ENCODE measurements at places on chromosomes 12 and 14. TPM values are rescaled to one million over a fixed set of nuclear protein-coding genes. Genes with fewer than 3 reads are reported as not detected.

Gene BCL11B
- not detected for total RNA-seq

Gene HOTAIR
- total RNA-seq, result 1.8 TPM

Gene PGF
- 30.1 TPM for total RNA-seq

Gene RDH5
- total RNA-seq, result 60.9 TPM

Gene CMAS
- 20.1 TPM for total RNA-seq

Gene GALNT16
- 7.0 TPM for total RNA-seq

Gene TSPAN19
- not detected for total RNA-seq

Gene CATSPERB
- not detected for total RNA-seq

Gene PNN
- total RNA-seq, result 19.7 TPM

Gene MNAT1
- total RNA-seq, result 65.2 TPM

Gene TMEM132D
- under 0.01 TPM for total RNA-seq

Gene TGFB3
- 39.5 TPM for total RNA-seq

Gene EPYC
- 0.76 TPM for total RNA-seq

Gene GZMB
- not detected for total RNA-seq

Gene TMTC2
- total RNA-seq, result 14.4 TPM

Gene ADAM21
- total RNA-seq, result 0.32 TPM

Gene BRI3BP
- 5.1 TPM for total RNA-seq

Gene ANP32D
- total RNA-seq, result not detected

Gene PTGER2
- 17.9 TPM for total RNA-seq

Gene CIDEB
- total RNA-seq, result 7.2 TPM

Gene ACOT4
- total RNA-seq, result 2.2 TPM

Gene CLECL1
- total RNA-seq, result not detected

Gene COX14
- total RNA-seq, result 37.8 TPM

Gene TMEM119
- total RNA-seq, result 20.0 TPM

Gene MANSC4
- not detected for total RNA-seq

Gene HHIPL1
- total RNA-seq, result 13.1 TPM

Gene IGF1
- 1.7 TPM for total RNA-seq

Gene MGP
- 63.6 TPM for total RNA-seq

Gene C12orf60
- 1.9 TPM for total RNA-seq

Gene KRT83
- total RNA-seq, result not detected

Gene GUCY2C
- total RNA-seq, result 0.11 TPM

Gene KRT72
- not detected for total RNA-seq

Gene LRRC43
- 1.0 TPM for total RNA-seq

Gene SMIM41
- total RNA-seq, result 0.39 TPM

Gene PPP2R5C
- total RNA-seq, result 146 TPM

Gene TAS2R30
- 12.6 TPM for total RNA-seq

Gene DICER1
- total RNA-seq, result 70.0 TPM

Gene HSPB8
- 20.5 TPM for total RNA-seq

Gene CLEC2B
- total RNA-seq, result 0.78 TPM

Gene OAS3
- total RNA-seq, result 15.7 TPM

Gene RNASE1
- total RNA-seq, result not detected

Gene OVCH1
- total RNA-seq, result 0.65 TPM

Gene SMCO3
- 0.11 TPM for total RNA-seq

Gene NIN
- total RNA-seq, result 31.7 TPM

Gene BAZ2A
- total RNA-seq, result 39.7 TPM

Gene KRT74
- not detected for total RNA-seq

Gene TMCC3
- total RNA-seq, result under 0.01 TPM

Gene RNU4-1
- under 0.01 TPM for total RNA-seq

Gene DPY19L2
- total RNA-seq, result 0.65 TPM

Gene PLEK2
- not detected for total RNA-seq

Gene SERPINA3
- 24.2 TPM for total RNA-seq

Gene DHH
- not detected for total RNA-seq

Gene VRTN
- total RNA-seq, result not detected

Gene STYK1
- 0.13 TPM for total RNA-seq

Gene MORN3
- 1.0 TPM for total RNA-seq

Gene CD163L1
- total RNA-seq, result 0.54 TPM

Gene ASB2
- total RNA-seq, result not detected

Gene FOXN4
- not detected for total RNA-seq

Measured in articular chondrocyte of knee joint (primary cell).